ENCODE measurements at places on chromosomes 2 and 18.

- no peak for DNase-seq
These were observed 86.6 kb downstream of the ACOXL start for GRCh38 chr2:110818767-110819481.

- DNase-seq = no peak
These were observed 50.3 kb downstream of the ARHGAP25 start for GRCh38 chr2:68784915-68785314.

DNA sequence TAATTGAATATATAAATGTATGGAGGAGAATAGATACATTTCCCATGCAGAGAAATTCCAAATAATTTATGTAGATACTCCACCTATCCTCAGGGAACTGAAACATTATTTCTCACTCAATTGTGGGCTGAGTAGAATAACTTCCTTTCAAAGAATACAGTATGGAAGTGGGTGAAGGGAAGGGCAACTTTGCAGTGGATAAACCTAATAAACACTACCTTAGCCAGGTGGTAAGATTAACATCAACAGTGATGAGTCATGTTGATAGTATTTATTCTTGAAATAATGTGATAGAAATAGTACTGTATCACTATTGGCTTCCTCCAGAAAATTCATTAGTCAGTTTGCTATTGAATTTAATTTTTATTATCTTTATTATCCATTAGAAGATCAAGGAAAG lies 716.4 kb upstream of the CHAC2 start:
- no peak for DNase-seq

DNA sequence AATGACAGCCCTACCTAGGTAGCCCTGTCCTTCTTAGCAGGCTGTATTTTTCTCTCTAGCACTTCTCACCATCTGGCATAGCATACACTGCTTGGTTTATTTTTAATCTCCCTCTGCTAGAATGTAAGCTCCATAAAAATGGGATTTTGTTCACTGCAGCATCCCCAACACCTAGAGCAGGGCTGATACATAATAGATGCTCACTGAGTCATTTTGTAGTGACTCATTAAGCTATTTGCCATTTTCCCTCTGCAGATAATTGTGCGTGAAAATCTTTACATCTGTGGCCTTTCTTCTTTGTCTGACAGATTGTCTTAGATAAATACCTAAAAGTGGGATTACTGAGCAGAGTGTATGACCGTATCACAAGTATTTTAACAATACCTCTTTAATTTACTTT lies 82.5 kb downstream of the CERS6 start:
- no peak for DNase-seq

GRCh38 chr18:54736981-54737380 lies 91.3 kb upstream of the RAB27B start:
- no peak for DNase-seq

DNA sequence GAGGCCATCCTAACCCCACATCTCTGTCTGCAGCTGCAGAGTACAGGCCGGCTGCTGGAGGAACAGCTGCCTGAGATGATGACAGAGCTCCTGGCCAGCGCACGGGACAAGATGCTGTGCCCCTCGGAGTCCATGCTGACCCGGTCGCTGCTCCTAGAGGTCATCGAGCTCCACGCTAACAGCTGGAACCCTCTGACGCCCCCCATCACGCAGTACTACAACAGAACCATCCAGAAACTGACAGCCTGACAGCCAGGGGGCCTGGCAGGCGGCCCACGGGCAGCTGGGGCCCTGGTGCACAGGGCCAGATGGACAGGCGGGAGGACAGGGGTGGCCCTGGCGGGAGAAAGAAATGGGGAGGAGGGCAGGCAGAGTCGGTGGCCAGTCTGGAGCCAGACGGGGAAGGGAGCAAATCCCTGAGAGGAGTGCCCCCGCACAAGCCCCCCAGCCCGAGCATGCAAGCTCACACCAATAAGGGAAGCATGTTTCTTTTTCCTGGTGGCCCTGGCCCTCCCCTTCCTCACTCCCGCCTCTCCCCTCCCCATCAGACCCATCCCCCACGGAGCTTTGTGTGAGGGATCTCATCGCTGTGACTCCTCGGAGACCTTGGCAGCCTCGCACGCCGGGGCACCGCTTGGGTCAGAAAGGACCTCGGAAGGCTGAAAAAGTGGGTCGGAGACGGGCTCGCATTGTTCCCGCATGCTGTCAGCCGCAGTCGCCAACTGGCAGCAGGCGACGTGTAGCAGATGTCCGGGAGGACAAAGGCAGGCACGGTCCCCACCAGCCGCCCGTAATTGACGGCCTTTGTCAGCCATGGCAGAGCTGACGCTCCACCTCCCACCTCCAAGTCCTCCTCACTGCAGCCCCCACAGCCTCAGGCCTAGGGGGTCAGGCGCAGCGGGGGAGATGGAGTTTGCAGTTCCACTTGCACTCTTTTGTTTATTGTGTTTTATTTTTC lies 91.2 kb downstream of the SMAD7 start:
- DNase-seq = no peak

DNA sequence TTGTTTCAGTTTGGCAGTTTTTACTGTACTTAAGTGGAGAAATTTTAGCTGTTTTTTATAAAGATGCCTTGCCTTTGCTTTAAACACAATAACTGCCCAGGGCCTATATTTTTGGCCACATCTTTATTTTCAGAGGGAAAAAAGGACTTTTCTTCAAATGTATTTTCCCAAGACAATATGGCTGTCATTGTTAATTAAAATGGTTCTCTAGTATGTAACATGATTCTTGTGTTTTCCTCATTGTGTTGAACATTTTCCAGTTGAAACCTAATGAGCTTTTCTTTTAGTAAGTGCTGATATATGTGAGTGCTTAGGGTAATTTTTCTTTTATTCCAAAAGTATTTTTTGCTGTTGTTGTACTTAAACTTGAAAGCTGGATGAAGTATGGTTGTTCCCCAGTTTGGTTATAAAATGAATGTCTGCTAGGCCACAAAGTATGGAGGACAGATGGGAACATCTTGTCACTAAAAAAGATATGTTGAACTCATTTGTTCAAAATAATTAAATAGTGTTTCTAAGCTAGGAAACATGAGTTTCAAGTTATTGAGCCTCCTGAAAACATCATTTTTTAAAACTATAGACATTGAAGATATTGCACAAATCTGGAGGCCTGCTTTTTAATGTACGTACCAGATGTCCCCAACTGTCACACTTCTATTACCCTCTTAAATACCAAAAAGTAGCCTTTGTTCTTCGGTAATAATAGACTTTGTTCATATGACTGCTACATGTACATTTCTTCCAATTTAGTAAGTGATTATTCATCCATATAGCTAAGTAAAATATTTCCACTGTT lies 147.5 kb upstream of the DAPL1 start:
- no peak for DNase-seq

GRCh38 chr18:32920796-32921787 lies 148.3 kb upstream of the KLHL14 start:
- DNase-seq = no peak
